ENCODE measurements at places on chromosomes 6 and 20. TPM values are rescaled to one million over a fixed set of nuclear protein-coding genes. Genes with fewer than 3 reads are reported as not detected.

Gene ULBP1
- total RNA-seq: 0.65 TPM

Gene ZNF311
- total RNA-seq: 1.6 TPM

Gene NKX2-4
- not detected for total RNA-seq

Gene IL17F
- not detected for total RNA-seq
